ENCODE measurements at places on chromosomes 1 and 21.

GRCh38 chr1:167089939-167090313 lies 251 bp downstream of the GPA33 start:
- no peak for DNase-seq

DNA sequence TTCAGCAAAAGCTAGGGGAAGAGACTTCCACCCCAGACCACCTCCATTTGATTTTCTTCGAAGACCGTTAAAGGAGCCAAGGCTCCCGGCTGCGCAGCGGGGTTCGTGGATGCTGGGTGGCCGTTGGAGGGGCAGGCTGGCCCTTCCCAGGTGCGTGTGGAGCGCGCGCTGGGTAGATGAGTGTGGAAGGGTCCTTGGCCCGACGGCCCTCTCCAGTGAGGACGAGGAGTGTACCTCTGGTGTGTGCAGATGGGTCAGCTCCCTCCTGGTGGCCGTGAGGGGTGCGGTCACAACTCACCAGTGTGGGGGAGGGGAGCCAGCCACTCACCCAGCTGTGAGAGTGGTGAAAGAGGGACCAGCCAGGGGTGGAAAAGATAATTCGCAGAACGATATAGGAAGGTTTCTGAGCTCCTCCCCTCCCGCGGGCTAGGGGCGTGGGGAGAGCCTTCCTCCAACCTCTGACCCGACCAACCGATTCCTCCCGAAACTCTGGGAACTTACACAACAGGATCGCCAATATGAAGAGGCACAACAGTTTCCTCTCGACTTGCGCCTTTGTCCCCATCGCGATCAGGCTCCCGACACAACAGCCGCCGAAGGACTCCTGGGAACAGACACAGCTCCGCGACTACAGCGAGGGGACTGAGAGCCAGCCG lies at the start of gene F11R:
TSS of gene F11R (minus strand) at position 644 of the 656 bp plus-strand sequence. CDS start at position 565, 79 bp downstream.
- no peak for DNase-seq

- no peak for DNase-seq
These were observed 45.3 kb downstream of the GPATCH2 start for GRCh38 chr1:217585577-217585976.

GRCh38 chr1:54486907-54487306 lies 61.1 kb upstream of the ACOT11 start:
- no peak for DNase-seq

DNA sequence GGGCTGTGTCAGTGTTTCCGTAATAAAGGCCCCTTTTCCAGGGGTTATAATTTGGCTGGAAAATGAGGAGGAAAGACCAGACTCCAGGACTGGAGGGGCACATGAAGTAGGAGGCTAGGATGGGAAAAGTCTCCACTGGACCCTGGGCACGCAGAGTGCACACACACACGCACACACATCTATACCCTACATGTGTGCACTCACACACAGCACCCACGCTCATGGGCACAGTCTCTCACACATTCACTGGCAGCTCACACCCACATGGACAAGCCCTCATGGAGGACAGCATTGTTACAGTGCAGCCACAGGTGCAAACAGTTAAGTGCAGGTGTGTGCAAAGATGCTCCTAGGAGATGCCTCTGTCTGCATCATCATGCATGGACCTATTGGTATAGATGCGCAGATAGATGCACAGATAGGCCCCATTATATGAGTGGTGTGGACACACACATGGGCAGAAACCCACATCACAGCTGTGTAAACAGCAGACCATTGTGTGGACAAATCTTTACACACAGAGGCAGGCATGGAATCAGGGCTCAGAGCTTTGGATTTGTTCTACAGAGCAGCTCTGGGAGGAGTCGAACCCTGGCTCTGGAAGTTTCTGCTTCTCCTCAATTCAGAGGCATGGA lies 9.1 kb upstream of the RUNX3 start:
- no peak for DNase-seq

DNA sequence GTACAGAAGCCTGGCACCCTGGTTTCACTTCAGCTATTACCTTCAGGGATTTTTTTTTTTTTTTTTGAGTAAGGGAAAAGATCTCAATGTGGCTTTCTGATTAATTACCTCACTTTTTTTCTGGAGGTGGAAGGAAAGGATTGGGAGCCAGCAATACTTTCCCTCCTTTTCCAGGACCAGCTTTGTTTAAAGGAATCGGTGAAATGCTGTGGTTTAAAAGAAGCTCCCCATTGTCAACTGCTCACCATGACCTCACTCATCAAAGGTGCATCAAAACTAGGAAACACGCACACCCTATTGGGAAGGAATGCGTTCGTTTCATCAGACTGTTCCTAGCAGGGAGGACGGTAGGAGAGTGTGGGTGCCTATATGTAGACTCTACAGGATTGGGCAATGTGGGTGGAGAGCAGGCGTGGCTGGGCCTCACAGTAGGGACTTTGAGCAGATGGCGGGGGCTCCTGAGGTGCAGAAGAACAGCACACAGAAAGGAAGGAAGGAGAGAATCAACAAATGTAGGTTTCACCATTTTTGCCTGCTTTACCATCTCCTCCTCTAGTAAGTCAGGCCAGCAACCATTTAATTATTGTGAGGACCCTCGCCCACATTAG lies 13.0 kb downstream of the PHGDH start:
- DNase-seq = no peak
